Hematopoietic multipotent progenitor cell treated with erythropoietin and hydrocortisone succinate and interleukin-3 and kit ligand, for 6 days (in vitro differentiated cells): ENCODE measurements at places on chromosomes 3 and 15.

- no peak for DNase-seq
These were observed at the start of gene ACKR4 for GRCh38 chr3:132596816-132597433. ACKR4 (plus strand) TSS chr3:132597270; CDS start chr3:132600398, 3,128 bp downstream.

GRCh38 chr15:66629817-66630576, 64.2 kb upstream of the LCTL start:
- no peak for DNase-seq

DNA sequence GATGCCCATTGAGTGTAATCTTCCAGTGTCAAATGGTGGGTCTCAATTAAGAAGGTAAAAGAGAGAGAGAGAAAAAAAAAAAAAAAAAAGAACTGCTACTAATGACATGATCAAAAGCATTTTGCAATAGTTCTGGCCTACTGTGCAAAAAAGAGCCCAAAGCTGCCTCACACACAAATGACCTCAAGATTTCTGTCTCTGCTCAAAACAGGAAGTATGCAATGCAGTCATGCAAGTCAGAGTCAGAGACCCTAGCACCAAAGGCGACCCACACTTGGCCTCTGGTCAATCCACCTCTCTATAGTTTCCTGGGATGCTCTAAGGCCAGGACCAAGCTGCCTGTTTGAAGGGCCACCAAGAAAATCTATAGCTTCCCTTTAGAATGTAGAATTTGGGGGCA, 323.5 kb downstream of the VPS13C start:
- peak; percentile 9 for DNase-seq

- DNase-seq: no peak
These were observed 37.5 kb downstream of the ZBTB11 start for GRCh38 chr3:101639280-101639963.

GRCh38 chr3:36312351-36312750, 68.0 kb upstream of the STAC start:
- DNase-seq: no peak

DNA sequence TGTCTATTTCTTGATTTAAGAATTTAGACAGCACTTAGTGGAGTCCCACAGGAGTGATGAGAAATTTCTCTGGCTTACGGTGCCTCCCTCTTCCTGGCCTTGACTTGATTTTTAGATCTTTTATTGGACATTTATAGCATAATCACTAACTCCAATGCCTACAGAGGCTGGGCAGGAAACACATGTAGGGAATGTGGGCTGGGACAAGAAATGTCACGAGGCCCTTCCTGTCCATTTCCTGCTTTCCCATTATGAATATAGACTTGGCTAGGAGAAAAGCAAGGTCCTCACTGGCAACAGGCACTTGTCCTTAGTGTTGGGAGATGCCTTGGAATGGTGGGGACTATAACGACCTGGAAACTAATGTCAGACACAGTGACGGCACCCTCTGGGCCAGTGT, 100.3 kb downstream of the MYLK start:
- DNase-seq: no peak

DNA sequence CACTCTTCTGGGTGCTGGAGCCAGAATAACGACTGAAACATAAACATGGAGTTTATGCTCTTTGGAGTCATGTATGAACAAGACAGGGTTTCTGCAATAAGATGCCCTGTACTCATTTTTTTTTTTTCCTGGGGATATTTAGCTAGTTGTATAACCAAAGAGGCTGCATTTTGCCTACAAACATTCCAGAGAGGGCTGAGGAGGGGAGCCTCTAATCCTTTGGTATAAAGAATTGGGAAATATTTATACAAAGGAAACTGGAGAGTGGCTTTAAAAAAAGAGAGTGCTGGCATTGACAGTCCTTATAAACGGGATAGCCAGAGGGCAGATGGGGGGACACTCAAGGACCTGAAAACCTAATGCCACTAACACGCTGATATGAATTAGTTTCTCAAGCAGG, 32.4 kb upstream of the GAP43 start:
- DNase-seq: no peak

DNA sequence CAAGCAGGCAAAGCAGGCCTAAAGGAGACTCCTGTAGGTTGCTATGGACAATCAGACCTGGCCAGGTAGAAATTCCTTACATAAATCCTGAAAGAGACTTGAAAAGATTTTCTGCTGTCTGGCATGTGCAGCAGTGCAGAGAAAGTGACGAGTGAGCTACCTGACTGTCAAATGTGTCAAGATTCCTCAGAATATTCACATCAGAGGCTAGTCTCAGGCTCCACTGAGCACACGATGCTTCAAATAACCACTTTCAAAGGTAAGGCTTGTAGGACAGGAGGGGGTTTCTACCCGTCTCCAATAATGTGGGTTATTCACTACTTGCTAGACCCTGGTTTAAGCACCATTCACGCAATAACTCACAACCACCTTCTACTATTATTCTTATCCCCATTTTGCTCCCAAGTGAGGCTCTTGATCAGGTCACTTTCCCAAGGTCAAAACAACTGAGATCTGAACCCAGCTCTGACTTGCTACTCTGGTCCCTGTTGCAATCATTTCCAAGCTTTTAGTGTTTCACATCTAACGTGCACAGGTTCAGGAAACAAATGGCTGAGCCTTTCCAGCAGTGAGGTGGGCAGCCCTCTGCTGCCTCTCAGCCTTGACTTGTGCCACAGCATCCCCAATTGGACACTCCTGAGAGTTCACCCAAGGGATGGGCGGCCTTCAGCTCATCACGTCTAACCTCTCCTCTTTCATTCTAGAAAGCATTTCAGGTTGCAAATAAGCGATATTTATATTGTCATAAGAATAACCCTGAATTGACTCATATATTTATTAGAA, 329.9 kb upstream of the WNT5A start:
- DNase-seq: no peak

GRCh38 chr15:60585743-60586708, 107.1 kb upstream of the ICE2 start:
- peak; percentile 94 for DNase-seq

GRCh38 chr15:25237291-25237978, 201.4 kb downstream of the UBE3A start:
- DNase-seq: no peak

DNA sequence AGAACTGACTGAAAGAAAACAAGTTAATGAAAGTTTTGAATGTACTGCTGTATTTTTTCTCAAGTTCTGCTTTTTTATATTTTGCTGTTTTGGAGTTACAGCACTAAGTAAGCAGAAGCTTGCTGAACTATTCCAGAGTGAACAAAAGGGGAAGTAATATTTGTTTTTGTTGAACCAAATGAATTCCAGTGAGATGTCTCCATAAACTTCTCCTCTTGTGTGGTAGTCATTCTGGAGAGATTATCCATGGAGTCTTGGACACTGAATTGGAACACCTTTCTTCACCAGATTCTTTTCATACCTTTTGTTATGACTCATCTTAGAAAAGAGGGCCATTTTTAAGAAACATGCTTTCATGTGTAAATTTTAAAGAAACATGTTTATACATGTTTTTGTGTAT, 8.8 kb downstream of the ANKUB1 start:
- peak; percentile 43 for DNase-seq

DNA sequence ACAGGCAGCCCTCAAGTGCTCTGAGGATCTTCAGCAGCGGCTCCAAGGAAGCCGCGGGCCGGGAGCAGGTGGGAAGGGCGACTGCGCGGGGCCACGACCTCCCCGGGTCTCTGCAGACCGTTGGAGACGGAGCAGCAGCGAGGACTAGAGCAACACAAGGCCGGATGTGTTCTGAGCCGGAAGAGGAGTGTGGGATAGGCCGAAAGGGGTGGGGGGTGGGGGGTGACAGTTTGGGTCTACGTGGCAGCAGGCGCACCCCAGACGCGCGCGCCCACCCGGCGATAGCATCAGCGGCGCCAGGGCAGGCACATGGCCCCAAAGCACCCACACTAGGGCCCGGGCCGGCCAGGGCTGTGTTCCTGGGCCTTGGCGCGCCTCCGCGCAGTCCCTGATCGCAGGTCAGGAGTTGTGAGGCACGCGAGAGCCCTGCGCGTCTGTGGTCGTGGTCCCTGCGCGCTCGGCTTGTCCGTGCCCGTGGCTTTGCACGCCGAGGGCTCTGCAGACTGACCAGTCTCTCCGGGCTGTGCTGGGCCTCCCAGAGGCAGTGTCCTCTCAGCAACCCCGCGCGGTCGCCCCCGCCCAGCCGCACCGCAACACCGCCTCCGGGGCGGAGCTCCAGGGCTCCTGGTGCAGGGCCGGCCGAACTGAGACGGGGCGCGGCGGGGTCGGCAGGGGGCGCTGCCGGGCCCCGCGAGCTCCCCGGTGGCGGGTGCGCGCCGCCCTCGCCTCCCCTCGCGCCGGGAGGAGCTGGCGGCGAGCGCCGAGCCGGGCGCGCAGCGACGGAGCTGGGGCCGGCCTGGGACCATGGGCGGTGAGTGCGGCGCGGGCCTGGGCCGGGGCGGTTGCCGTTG, at the start of gene PXYLP1:
Gene PXYLP1 (plus strand): TSS at position 725 of the 851 bp plus-strand sequence. CDS start 28,351 bp downstream, outside the sequence.
- DNase-seq: peak; percentile 90

GRCh38 chr3:119338754-119339153, 44.6 kb downstream of the ARHGAP31 start:
- DNase-seq: no peak

DNA sequence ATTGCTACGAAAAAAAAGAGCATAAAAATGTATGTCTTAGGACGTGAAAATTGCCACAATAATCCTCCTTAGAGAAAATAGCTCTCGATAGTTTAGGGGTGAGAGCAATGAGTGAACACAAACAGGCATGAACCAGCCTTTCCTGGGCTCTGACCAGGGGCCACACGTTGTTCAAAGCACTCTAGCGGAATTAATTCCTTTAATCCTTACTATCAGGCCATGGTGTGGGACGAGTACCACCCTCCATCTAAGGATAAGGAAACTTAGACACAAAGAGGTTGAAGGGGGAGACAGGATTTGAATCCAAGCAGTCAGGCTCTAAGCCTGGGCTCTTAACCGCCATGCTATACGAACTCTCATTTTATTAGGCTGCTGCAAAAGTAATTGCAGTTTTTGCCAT, 81.9 kb upstream of the CACNA2D3 start:
- DNase-seq: no peak
